Left renal pelvis (tissue), 4 donors: ENCODE measurements at places on chromosomes 6 and 20. TPM values are rescaled to one million over a fixed set of nuclear protein-coding genes. Genes with fewer than 3 reads are reported as not detected.

Gene TSBP1
- polyA plus RNA-seq = not detected

Gene TSHZ2
- 14.2 TPM for polyA plus RNA-seq

Gene TCF15
- 1.4 TPM for polyA plus RNA-seq

Gene SCAND1
- polyA plus RNA-seq = 24.6 TPM

Gene NNAT
- 97.6 TPM for polyA plus RNA-seq

Gene OPRL1
- polyA plus RNA-seq = 0.64 TPM

Gene LIN28B
- 0.11 TPM for polyA plus RNA-seq

Gene HDGFL1
- polyA plus RNA-seq = not detected

Gene RNF114
- polyA plus RNA-seq = 79.1 TPM

Gene ORC3
- 42.4 TPM for polyA plus RNA-seq

Gene NKAIN4
- 26.0 TPM for polyA plus RNA-seq
